ENCODE measurements at places on chromosomes 3 and 15.

DNA sequence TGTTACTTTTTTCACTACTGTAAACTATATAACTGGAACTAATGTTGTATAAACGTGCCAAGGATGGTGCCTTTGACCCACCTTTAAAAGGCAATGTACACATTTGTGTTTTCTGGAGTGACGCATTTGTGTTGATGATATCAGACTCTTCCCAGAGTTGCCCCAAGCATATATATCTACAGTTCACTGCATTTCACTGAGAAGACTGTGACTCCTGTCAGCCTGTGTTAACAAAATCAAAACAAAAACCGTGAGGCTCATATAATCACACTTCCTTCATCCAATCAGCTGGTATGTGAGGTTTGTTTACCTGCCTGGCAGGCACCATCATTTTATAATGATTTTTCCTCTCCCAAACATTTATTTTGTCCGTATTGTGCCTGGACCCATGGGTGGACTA, 117.6 kb upstream of the ROBO1 start:
- DNase-seq: no peak

GRCh38 chr15:93997071-93997658, 234.2 kb upstream of the MCTP2 start:
- peak; percentile 57 for DNase-seq

- no peak for DNase-seq
Observed at GRCh38 chr15:95864467-95864886, 466.0 kb upstream of the NR2F2 start.

GRCh38 chr3:25460751-25461150, 32.7 kb downstream of the RARB start:
- DNase-seq: no peak

DNA sequence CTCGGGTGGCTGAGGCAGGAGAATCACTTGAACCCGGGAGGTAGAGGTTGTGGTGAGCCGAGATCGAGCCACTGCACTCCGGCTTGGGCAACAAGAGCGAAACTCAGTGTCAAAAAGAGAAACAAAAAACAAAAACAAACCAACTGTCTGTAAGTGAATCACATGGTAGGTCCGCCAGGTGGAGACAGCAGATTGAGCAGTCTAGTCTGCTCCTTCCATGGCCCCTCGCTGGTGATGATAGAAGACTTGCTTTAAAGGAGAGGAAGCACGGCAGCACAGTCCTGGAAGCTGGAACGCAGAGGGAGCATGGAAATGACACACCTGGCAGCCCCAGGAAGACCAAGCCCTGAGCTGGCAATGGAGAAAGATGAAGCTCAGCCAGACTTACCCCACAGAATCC, 31.4 kb upstream of the MGLL start:
- DNase-seq: no peak
